ENCODE measurements at places on chromosomes 3 and 15.

GRCh38 chr3:39982665-39983357, 173.4 kb downstream of the MYRIP start:
- DNase-seq: no peak

DNA sequence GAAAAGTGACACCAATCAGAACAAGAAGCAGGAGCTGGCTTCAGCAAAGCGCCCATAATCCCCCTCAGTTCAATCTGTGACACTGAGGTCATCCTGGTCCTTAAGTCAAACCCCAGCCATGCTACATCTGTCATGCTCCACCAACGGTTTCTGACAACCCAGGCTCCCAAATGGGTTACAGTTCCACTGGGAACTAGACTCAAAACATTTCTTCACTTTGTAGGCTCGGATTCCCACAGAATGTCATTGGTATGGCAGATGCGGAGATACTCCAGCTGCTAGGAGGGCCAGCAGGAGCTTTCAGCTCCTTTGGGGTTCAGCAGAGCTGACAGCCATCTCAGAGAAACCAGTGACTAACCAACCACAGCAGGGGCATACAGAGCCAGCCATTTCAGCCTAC, 48.9 kb downstream of the SUMF1 start:
- no peak for DNase-seq

- no peak for DNase-seq
Measured at GRCh38 chr3:99248130-99248529, 346.6 kb upstream of the DCBLD2 start.

DNA sequence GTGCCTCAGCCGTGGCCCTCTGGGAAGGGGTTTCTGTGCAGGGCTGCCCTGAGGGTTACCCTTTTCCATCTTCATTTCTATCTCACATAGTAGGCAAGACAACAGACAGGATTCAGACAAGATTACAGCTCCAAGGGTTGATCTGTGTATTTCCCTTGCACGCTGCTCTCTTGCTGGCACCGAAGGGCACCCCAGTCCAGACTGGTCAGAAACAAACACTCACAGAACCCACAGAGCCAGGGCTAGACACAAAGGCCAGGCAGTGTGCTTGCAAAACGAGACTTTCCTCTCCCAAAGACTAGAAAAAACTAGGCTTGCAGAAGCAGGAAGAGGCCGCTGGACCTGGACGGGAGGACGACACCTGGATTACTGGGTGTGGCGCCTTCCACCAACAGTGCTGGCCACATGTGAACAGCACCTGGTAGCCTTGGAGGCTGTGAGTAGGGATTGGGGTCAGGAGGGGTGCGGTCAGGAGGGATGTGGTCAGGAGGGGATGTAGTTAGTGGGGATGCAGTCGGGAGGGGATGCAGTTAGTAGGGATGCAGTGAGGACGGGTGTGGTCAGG, 96.8 kb downstream of the BDH1 start:
- no peak for DNase-seq

DNA sequence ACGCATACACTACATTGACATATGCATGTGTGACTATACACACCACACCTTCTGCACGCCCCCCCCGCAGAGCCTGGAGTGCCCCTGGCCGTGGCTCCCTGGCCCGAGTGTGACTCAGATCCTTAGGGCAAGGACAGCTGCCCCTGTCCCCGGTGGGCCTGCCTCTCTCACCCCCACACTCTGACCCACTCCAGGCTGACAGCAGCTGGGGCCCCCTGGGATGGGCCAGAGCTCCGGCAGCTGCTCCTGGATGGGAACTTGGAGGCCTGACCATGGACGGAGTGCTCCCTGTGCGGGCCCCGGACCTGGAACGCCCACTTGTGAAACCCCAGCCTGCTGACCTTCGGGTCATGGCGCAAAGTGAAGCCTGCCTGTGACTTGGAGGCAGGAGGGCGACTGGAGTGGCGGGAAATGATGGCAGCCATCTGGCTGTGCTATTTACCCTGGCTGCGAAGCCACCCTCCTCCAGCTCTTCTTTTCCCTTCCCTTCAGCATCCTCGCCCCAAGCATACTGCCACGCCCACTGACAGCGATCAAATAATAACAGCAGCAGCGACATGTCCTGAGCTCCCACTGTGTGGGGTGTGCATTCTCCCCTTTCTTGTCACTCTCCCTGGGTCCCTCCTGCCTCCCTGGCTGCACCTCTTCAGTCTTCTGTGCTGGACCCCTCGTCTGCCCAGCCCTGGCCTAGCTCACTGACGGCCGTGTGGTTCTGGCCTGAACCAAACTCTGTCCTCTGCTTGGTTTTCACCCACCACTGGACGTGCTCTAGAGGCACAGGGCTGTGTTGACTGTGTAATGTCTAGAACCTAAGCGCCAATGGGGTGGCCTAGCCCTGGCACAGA, 90.7 kb upstream of the MEF2A start:
- DNase-seq: no peak

DNA sequence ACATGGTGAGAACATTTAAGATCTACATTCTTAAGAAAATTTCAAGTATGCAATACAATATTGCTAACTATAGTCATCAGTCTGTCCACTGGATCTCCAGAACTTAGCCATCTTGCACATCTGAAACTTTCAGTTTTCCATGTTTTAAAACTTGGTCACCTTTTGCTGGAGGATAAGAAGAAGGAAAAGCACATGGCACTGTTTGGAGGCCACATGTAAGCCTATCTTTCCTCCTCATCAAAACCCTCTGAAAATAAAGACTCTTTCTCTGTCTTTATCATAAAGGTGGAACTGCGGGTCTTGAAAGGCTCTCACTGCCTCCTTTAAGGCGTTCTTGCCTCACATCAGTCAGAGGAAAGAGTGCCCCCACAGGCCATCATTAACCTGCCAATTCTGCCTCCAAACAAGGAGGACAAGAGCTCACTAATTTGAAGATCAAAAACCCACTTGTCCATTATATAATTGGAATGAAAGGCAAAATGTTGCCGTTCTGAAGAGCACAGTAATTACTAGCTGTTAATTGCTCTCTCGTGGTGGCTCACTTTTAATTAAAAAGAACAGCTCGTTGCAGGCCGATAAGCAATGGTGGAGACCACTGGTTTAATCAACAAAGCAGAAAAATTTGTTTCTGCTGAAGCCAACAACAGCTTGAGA, 157.8 kb downstream of the MECOM start:
- no peak for DNase-seq

- peak; percentile 12 for DNase-seq
Measured at GRCh38 chr15:94105760-94106159, 125.6 kb upstream of the MCTP2 start.

DNA sequence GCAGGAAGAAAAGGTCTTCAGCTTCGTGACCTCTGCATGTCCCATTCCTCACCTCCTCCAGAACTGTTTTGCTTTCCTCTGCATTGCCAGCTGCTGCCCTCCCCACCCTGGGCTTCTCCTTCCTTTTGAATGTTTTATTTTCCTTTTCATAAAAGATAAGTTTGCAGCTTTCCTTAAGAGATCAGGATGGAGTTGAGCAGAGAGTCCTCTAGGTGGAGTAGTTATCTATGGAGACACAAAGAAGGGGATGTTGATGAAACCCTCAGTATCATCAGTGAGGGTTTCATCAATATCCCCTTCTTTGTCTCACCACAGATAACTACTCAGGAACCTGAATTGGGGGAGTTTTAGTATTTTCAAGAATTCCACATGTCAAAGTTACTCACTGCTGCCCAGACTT, 19.0 kb upstream of the SLC25A36 start:
- no peak for DNase-seq

DNA sequence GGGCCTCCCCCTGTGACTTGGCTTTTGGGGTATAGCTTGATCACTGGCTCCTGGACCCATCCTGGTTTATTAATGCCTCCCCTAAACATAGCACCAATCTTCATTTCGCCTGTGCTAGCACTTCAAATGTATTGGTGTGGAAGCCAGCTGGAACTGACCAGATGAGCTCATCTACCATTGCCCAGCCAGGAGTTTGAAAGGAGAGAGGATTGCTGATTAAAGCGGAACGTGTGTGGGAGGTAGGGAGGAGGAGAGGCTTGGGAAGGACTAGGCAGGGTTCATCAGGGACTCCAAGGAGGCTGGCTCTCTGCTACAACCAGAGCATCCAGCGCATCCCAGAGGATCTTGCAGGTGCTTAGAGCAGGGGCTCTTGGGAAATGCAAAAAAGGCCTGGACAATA, 34.4 kb upstream of the TLE3 start:
- peak; percentile 39 for DNase-seq

GRCh38 chr15:65163041-65163440, 22.1 kb downstream of the CLPX start:
- DNase-seq: no peak

DNA sequence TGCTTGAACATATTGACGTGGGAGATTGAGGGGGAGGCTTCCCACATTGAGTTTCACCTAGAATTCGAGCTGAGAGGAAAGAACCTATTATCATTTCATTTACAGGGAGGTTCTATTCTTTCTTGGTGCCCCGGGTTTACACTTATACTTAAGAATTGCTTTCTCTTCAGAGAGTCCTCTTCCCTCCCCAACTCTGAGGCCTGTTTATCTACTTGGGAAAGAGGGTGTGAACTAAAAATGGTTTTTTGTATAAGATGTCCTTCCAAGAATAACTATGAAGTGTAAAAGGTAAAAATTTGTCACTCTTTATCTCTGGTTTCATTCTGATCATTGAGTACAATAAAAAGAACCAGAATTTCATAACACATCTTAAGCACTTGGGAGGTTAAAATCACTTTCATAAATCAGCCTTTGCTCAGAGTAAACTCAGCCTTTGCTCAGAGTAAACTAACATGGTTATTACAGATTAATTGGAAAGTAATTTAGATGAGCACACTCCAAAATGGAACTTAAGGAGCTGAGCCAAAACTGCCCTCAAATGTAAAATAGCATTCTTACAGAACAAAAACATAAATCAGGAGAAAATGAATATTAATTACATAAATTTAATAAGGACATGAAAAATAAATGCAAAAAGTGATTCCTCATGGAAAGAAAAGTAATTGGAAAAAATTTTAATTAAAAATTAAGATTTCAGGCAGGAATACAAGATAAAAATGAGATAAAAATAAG, 75.2 kb downstream of the GADL1 start:
- DNase-seq: no peak

DNA sequence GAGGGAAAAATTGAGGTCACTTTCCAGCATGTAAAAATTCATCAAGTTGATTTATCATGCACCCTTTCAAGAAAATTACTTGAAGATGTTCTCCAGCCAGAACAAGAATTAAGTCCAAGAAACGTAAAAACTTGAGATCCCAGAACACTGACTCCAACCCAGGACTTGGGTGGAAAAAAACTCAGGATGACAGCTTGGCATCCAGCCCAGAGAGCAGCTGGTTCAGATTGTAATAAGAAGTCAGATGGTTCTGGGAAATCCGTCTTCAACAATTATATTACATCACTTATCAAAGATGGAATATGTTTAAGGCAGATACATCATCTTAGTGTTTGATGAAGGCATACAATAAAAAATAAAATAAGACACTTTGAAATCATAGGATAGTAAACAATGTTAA, 23.0 kb upstream of the DNAJC13 start:
- DNase-seq: peak; percentile 43

DNA sequence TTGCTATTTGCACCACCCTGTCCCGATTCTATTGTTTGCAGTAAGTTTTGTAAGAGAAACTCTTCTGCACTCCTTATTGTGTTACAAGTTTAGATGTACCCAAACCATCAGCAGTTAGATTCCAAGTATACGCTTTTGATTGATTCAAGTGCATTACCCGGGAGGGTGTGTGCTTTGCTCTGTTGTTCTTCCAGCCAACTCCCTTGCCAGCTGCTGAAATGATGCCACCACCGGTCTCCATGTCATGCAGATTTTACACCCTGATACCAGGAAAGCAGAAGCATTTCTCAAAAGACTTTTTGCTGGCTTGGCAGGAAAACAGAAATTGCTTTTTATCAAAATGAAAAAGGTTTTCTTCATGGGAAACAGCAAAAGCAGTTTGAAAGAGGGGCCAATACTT, 1006.6 kb upstream of the CFAP20DC start:
- no peak for DNase-seq

DNA sequence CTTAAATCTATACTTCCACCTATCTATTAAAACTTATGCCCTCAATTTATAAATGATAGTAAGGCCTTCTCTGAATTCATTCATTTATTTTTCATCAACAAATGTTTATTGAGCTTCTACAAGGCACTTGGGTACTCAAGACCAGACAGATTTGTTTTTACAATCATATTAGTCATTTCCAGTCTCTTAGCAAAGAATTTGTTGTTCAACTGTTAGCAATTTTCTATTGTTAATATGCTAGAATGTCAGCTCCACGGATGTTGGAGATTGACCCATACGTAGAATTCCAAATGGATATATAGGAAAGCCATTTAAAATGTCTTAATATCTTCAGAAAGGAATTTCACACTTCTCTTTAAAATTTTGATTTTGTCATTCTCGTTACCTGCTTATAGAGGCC, 36.7 kb downstream of the ZBTB38 start:
- DNase-seq: no peak

DNA sequence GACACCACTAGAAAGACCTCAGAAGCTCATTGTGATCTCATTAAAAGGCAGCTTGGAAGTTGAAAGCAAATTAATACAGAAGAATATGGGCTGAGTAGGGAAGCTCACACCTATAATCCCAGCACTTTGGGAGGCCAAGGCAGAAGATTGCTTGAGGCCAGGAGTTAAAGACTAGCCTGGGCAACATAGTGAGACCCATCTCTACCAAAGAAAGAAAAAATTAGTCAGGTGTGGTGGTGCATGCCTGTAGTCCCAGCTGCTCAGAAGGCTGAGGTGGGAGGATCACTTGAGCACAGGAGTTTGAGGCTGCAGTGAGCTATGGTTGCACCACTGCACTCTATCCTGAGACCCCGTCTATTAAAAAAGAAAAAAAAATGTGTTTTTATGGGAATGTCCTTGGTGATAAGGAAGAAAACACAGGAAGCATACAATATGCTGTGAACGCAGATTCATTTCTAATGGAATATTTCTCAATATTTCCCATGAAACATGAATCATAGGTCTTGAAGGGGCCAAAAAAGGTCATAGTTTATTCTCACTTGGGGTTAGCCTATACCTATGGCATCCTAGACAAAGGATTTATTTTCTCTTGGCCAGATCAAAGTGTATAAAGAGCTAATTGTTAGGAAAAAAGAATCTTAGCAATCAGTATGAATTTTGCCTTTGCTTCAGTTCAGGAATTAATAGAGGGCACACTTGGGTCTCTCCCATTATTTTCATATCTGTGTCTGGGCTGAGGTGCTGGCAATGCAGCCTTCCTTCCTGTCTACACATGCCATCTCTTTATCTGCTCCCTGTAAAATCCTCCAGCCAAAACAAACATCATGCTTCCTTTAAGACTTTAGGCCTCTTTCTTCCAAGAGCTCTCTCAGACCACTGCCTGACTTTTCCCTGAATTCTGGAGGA, 98.2 kb downstream of the FNDC3B start:
- no peak for DNase-seq

GRCh38 chr15:63474810-63475316, 29.5 kb upstream of the USP3 start:
- DNase-seq: no peak

Data from spinal cord (tissue), 10 donors.